ENCODE measurements at places on chromosomes 12 and 14.

- DNase-seq: no peak
These were observed 703.0 kb upstream of the TBX3 start for GRCh38 chr12:115386946-115387345.

DNA sequence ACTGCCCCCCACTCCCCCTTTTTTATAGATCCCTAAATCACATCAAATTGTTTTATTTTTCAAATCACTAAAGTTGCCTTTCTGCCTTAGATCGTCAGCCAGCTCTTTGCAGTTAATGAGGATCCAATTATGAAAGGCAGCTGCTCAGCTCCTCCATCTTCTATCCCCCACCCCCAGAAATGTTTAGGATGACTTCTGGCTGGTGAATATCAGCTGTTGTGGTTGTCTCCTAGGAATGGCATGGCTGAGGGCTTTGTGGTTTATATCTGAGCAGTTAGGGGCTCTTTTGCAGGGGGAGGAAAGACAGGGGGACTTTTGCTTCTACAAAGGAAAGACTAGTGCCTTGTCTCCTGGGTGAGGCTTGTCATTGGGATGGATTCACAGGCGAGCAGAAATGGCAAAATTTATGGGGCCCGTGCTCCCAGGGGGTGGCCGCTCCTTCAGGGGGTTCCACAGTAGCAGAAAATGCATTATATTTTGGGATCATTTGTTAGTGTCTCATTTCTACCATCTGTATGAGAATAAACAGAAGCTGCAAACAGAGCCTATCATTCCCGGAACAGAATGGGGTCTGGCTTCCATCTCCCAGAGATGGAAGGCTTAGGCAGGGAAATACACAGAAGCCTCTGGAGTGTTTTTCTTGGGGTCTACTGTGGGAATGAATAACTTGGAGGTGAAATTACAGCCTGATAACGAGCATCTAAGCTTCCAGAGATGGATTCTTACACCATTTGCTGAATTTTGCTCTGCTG lies 6.5 kb downstream of the JDP2 start:
- DNase-seq: no peak

DNA sequence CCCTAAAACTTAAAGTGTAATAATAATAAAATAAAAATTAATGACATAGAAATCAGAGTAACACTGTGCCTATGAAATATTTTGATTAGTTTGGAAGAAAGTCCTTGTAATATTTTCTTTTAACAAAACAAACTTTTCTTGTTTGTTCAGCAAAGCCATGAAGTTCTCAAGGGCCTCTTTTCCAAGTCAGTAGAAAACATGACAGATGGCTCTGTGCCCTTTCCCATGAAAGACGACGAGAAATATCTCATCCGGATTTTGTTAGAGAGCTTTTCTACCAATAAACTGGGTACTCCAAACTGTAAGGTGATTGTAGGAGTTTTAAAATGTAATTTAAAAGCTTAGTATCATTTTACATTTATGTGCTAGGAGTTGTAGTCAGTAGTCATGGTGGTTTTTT lies 54.5 kb upstream of the ASPG start:
- DNase-seq: no peak

- DNase-seq: no peak
These were observed 11.4 kb downstream of the PLEKHG6 start for GRCh38 chr12:6321905-6322304.

DNA sequence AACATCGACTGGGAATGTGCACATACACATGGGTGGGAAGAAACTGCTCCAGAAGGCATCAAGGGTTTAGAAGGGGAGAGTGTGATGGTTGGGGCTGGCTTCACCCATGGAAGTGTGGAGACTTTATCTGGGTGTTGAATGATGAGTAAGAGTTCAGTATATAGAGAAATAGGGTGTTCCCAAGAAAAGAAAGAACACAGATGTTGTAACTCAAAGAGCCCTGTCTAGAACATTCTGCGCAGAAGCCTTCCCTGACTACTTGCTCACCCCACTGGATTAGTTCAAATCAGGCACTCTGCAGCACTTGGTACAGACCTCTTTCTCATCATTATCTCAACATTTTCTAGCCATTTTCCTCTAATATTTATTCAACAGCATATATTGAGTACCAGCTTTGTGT lies 491.7 kb downstream of the SNAPC1 start:
- DNase-seq: no peak

- no peak for DNase-seq
These were observed 87.8 kb downstream of the DAAM1 start for GRCh38 chr14:59276235-59276634.

DNA sequence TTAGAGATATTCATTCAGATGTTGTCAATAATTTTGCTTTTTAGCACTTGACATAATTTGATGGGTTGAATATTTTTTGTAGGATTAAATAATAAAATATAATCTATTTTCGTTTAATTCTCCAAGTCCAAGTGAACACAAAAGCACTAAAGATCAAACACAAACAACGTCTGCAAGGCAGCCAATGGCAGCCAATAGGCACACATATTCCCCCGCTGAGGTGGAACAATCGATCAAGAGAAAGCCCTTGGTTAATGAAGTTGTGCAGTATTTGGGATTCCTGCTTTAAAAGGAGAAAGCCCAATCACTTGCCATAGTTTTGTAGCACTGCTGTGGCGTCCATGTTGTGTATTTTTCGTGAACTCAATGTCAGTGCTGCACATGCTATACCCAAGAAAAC lies 1.5 kb downstream of the DHRS7 start:
- DNase-seq: peak; percentile 41

DNA sequence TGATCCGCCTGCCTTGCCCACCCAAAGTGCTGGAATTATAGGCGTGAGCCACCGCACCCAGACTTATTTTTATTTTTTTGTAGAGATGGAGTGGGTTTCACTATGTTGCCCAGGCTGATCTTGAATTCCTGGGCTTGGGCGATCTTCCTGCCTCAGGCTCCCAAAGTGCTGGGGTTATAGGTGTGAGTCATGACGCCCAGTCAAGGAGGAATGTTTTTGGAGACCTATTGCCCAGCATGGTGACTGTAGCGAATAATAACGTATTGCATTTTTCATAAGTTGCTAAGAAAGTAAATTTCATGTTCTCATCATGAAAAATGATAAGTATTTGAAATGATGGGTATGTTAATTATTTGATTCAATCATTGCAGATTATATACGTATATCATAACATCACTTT lies 46.5 kb downstream of the TEAD4 start:
- DNase-seq: no peak

- peak; percentile 49 for DNase-seq
These were observed 58.1 kb upstream of the SRSF5 start for GRCh38 chr14:69708586-69709560.

- DNase-seq: no peak
These were observed 351.1 kb upstream of the FLRT2 start for GRCh38 chr14:85178864-85179263.
